ENCODE measurements at places on chromosomes 13 and 19.

DNA sequence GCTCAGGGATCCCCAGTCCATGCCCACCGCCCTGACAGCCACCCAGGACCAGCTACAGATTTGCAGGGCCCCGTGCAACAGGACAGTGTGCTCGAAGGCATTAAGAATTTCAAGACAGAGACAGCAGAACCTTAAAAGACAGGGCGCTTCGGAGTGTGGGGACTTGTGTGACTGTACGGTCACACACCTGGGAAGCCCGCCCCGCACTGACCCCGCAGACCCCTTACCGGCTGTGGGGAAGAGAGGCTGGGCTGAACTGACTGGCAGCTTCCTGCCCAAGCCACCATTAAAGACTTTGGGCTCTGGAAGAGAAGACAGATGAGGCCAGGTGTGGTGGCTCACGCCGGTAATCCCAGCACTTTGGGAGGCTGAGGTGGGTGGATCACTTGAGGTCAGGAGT lies 14.4 kb downstream of the STAP2 start:
- no peak for DNase-seq

DNA sequence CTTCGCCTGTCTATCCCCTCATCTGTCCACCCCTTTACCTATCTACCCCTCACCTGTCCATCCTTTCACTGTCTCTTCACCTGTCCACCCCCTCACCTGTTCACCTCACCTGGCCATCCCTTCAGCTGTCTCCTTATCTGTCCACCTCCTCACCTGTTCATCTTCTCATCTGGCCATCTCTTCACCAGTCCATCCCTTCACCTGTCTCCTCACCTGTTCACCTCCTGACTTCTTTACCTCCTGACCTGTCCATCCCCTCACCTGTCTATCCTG lies 13.2 kb upstream of the KANK2 start:
- no peak for DNase-seq

- no peak for DNase-seq
These were observed 15.8 kb downstream of the GPR180 start for GRCh38 chr13:94617389-94618000.

DNA sequence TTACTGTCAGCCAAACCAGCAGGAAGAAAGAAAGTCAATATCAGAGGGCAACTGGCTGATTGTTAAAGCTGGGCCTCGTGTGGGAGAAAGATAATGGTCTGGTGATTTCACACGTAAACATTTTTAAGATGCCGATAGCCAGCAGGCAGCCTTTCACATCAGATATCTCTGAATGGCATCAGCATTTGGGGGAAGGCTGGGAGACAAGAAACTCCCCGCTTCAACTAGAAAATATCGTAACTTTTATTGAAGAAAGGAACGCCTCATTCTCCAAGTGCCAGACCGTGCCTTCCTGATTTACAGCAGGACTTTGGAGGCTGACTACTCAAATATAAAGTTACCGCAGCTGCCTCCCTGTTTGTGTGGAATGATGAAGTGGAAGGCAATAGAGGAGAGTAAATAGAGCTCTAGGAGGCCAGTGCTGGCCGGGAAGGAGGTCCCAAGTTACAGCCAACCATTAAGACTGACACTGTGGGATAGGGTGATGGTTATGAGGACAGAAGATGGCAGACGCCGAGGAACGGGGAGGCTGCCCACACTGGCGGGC lies 284.3 kb upstream of the MAB21L1 start:
- no peak for DNase-seq

DNA sequence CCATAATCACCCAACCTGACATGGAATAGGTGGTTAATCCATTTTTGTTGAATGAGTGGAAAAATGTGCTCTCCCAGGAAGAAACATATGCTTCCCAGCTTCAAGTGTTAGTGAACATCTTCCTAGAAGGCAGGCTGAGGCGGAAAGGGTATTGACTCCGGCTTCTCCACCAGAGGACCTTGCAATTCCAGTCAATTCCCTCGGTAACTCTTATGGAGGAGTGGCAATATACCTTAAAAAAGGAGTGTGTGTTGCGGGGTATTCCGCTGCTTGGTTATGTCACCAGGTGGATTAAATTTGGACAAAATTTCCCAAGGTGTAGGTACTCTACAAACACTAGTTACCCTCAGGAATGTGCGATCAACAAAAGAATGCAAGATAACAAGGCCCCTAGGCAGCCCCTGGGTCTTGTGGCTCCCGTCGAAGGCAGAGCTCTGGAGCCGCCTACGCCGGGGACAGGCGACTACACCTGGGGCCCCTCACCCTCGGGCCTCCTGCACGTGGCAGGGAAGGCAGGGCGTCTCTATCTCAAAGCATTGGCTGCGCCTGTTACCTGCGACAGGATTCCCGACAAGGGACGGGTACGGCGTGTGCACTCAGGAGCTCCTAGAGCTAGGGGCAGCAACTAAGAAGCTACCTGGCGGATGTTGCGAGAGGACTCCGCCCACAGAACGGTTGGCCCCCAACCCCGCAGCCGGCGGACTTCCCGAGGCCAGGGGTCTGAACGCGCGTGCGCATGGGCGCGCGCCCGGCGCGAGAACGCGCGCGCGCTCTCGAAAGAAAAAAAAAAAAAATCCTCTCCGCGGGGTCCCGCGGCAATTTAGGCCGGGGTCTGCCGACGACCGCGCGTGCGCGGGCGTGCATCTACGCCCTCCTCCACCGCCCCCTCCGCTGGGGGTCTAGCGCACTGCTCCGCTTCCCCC lies at the start of gene WDR87:
Gene WDR87, minus strand, starts transcription at position 649 of the 923 bp plus-strand sequence. CDS start 8,355 bp downstream, outside the sequence.
- peak; percentile 24 for DNase-seq

DNA sequence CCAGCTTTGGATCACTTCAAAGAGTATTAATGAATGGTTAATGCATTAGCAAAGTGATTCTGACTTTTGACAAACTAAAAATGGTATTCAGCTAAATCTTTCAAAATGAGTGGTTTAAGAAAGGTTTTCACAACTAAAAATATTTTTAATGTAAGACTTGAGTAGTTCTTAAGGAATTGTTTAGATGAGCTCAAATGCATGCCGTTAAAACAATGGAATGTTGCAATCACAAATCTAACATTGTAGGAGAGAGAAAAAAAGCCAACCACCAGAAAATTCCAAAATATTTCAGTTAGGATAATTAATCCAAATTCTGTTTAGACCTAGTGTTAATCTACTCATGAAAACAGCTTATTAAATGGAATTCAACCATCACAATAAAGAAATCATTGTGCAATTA lies 1044.8 kb upstream of the SLC10A2 start:
- no peak for DNase-seq

GRCh38 chr13:76991432-76991795 lies 467 bp upstream of the CLN5 start:
- DNase-seq = no peak

- no peak for DNase-seq
These were observed 128.2 kb downstream of the PCDH9 start for GRCh38 chr13:67101730-67102467.

GRCh38 chr19:14440049-14440448 lies 6.9 kb downstream of the PKN1 start:
- no peak for DNase-seq

DNA sequence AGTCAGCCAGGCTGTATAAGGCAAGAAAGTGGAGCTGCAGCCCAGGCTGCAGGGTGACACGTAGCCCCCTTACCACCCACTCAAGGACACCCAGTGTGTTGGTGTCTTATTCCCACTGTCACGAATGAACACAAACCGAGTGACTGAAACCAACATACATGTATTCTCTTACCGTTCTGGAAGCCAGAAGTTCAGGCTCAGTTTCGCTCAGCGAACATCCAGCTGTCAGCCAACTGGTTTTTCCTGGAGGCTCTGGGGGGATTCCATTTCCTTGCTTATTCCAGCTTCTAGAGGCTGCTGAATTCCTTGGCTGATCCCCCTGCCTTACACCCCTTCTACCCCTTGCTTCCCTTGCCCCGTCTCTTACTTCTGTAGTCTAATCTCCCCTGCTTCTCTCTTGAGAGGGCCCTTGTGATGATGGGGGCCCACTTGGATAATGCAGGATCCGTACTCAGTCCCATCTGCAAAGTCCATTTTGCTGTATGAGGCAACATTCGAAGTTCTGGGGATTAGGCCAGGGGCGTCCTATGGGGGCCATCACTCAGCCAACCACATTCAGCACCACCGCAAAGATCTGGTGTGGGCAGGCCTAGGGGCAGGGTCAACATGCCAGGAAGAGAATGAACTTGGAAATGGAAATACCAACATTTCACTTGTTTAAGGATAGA lies 47.3 kb upstream of the MTIF3 start:
- DNase-seq = no peak

GRCh38 chr19:35451338-35452096 lies 3.5 kb downstream of the FFAR2 start:
- no peak for DNase-seq

Data from stimulated activated CD4-positive, alpha-beta T cell treated with anti-CD3 and anti-CD28 coated beads, TNF-alpha, amount 100 ng/mL, for 1 hour (primary cell).